Left kidney (tissue), 8 donors: ENCODE measurements at places on chromosomes 5 and 9.

GRCh38 chr9:134770972-134771971, 109.3 kb upstream of the FCN2 start:
- DNase-seq: no peak

DNA sequence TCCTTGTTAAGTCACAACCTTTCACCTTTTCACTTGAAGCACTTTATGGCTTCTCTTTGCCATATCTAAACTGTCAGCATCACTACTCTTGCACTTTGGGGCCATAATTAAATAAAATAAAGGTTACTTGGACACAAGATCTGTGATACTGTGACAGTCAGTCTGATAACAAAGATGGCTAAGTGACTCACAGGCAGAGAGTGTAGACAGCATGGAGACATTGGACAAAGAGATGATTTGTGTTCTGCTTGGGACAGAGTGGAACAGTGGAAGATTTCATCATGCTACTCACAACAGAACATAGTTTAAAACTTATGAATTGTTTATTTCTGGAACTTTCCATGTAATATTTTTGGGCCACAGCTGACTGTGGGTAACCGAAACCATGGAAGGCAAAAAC, 81.7 kb upstream of the SMC5 start:
- DNase-seq: no peak

GRCh38 chr9:109826559-109826958, 46.6 kb downstream of the PALM2AKAP2 start:
- DNase-seq: no peak

DNA sequence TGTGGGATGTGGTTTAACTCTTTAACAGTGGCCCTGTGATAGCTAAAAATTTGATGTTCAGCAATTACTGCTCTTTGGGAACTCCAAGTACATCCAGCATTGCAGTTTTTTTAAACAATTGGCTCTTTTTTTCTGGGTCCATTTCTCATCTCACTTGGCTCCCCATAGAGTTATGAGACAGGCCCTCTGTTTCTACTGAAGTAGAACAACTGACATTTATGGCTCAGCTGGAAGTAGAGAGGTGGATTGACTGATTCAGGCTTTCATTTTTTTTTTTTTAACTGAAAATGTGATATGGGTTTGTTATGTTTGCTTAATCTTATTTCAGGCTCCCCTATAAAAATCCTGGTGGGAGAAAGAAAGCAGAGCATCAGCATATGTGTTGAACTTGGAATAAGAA, 96.6 kb upstream of the CD180 start:
- DNase-seq: no peak

DNA sequence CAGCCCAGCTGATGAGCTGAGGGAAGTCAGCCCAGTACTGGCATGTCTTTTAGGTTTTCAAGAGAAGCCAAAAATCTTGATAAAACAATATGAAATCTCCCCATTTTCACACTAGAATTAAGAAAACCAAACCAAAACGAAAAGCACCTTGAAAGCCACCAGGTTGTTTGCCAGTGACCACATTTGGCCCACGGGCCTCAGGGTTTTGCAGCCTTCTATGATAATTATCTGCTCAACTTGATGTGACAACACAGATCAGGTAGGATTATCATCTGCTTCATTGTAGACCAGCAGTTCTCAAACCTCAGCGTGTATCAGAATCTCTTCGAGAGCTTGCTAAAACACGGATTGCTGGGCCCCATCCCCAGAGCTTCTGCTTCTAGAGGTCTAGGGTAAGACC, 101.4 kb downstream of the GALNT10 start:
- no peak for DNase-seq

GRCh38 chr9:125889476-125890419, 142.6 kb downstream of the PBX3 start:
- DNase-seq: peak; percentile 31

DNA sequence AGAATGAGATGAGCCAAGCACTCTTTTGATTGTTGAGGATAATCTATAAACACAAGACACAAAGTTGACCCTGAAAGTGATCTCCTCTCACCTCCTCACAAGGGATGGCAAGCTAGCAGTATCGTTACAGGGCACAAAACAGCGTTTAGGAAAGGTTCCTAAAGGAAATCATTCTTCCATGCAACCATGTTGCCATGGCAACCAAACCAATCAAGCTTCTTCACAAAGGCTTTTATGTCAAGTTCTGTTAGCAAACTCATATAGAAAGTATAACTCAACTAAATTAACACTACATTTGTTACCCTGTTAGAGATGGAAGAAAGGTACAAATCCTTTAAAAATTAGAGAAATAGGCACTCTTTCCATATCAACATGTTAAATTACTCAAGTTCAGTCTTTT, 1016.8 kb upstream of the DMAC1 start:
- peak; percentile 55 for DNase-seq

DNA sequence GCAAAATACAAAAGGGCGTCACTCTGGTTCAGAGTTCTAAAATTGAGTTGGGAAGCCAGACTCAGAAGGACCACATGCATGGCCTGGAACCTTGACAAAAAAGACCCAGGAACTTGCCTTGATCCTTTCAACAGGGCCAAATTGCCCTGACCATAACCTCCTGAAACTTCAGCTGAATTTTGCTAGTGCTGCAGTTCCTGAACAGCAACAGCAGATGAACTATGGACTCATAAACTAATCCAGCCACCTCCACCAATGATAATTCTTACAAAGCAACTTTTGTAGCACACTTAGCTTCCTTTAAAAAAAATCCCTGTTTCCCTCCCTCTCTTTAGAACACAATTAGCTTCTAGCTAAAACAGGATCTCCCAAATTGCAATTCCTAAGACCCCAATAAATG, 155.9 kb downstream of the MAT2B start:
- no peak for DNase-seq

DNA sequence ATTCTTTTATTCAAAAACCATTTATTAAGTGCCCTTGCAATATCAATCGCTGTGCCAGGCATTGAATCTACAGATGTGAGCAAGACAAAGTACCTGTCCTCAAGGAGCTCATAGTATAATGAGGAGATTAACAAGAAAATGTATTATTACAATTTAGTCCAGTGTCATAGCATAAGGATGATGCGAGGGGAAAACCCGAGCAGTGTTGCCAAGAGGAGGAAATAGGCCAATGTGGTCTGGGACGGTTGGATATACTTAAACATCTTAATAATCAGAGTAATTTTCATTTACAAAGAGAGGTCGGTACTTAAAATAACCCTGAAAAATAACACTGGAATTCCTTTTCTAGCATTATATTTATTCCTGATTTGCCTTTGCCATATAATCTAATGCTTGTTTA, 18.5 kb downstream of the CD274 start:
- DNase-seq: no peak
